ENCODE measurements at places on chromosomes 12 and 14. TPM values are rescaled to one million over a fixed set of nuclear protein-coding genes. Genes with fewer than 3 reads are reported as not detected.

DNA sequence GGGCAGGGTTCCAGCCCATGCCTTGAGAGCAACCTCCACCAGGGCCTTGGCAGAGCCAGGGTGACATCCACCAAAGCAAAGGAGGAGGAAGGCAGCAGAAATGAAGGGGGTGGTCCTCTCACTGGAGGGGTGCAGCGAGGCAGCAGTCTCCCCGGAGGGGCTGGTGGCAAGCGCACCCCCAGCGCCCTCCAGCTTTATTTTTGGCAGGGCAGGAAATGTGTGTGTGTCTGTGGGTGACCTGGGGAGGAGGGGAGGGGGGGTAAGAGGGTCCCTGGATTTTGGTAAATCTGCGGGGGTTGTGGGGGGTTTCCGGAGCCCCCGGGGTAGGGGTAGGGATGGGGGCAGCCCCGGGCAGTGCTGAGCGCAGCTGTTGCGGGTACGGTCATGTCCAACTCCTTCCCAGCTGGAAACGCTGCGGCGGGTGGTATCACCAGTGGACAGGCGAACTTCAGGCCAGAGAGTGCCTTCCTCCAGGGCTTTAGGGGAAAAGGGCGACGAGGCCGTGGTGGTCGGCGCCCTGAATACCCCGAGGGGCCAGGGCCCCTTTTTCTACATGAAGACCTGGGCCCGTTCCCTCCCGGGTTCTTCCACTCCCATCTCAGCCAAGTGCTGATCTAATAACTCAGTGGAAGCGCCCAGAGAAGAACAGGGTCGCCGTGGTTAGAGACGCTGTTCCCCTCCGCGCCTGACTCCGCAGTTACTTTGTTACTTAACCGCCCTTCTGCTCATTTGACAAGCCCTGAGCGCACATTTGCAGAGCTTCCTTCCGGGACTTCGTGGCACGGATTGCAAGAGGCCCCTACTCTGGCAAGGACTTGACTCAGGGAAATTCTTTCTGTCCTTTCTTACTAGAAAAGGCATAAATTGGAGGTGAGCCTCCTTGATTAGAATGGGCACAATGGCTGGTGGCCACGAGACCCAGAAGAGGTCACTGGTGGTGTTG lies 55.2 kb downstream of the FOS start:
- no peak for DNase-seq

Gene ORMDL2
- 28.6 TPM for total RNA-seq

GRCh38 chr14:94485944-94486841 lies 10.2 kb upstream of the SERPINA9 start:
- peak; percentile 48 for DNase-seq

- no peak for DNase-seq
Observed at GRCh38 chr14:91363776-91364523, 53.7 kb downstream of the CCDC88C start.

Gene KCNMB4
- 0.84 TPM for total RNA-seq

Gene DPY19L2
- not detected for total RNA-seq

- DNase-seq, result no peak
Observed at GRCh38 chr12:28620281-28620680, 430.0 kb downstream of the CCDC91 start.

DNA sequence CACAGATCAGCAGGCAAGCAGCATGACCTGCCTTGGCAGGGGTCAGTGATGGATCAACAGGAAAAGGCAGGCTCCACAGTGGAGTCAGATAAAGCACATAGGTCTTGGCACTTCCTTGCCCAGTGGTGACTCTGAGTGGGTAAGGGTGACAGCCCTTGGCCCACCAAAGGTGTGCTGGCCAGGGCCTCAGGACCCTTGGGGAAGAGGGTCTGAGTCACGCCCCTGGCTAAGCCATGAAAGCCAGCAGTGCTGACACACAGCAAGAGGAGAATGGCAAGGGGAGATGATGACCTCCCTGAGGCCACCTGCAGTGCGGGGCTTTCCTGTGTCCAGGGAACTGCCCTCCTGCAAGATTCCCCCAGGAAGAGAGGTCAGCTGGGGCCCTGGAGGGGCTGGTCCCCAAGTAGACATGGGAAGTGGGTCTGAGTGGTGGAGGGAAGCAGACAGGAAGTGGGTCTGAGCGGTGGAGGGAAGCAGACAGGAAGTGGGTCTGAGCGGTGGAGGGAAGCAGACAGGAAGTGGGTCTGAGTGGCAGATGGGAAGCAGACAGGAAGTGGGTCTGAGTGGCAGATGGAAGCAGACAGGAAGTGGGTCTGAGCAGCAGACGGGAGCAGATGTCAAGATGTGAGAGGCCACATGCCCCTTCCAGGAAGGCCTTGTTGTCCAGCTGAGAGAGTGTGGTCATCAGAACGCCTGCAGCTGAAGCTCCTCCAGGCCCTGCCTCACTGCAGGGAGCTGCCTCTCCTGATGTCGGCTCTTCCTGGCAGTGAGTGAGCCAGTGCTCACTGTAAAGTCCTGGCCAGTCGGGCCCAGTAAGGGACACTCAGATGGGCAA lies 34.8 kb downstream of the DIO3 start:
- no peak for DNase-seq

- DNase-seq, result no peak
Observed at GRCh38 chr12:104677441-104678089, 220.8 kb downstream of the CHST11 start.

Gene AREL1
- 18.4 TPM for total RNA-seq

DNA sequence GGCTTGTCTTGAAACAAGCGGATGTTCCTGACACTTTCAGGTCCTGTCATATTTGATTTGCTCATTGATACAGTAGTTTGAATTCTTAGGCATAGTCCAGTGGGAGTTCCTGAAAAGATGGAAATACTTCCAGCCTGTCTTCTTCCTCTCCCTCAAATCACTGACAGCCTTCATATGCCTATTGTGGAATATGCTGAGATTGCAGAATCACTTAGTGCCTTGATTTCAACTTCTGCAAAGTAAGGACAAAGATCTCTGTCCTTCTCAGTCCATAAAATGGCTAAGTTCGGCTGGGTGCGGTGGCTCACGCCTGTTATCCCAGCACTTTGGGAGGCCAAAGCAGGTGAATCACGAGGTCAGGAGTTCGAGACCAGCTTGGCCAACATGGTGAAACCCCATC lies 6.7 kb upstream of the PYGL start:
- no peak for DNase-seq

DNA sequence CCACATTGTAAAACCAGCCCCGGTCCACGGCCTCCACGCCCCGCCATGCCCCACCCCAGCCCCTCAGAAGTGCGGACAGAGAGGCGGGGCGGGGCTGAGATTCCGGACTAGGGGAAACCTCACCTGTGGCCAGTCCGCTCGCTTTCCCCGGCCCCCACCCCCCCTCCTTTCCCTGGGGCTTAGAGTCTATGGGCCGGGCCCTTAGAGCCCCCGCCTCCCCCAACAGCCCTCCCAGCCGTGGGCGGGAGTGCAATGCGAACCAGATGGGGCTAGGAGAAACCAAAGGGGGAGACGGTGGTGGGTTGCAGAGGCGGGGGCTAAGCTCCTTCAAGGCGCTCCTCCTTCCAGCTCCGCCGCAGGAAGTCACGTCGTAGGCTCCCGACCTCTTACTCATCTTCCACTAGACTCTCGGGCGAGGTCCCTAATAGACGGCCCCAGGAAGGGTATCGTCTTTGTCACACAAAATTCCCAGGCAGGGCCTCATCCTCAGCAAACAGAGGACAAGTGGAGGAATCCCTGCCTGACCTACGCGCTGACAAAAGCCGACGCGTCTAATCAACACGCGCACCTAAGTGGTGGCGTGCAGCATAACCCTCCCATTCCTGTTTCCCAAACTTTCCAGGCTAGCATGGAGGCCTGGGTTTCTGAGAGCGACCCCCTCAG lies 1.1 kb upstream of the NAB2 start:
- DNase-seq, result peak; percentile 60

DNA sequence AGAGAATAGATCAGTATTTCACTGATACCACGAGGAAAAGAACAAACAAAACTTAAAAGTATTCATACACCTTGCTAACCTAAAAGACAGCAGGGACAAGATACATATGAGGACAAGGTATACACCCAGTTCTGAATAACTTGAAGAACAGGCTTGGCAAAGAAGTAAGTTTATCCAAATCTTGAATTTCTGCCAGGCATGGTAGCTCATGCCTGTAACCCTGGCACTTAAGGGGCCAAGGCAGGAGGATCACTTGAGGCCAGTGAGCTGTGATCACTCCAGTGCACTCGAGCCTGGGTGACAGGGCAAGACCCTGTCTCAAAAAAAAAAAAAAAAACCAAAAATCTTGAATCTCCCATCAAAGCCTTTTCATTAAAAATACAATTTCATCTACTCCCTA lies 25.0 kb downstream of the EIF2S1 start:
- no peak for DNase-seq

DNA sequence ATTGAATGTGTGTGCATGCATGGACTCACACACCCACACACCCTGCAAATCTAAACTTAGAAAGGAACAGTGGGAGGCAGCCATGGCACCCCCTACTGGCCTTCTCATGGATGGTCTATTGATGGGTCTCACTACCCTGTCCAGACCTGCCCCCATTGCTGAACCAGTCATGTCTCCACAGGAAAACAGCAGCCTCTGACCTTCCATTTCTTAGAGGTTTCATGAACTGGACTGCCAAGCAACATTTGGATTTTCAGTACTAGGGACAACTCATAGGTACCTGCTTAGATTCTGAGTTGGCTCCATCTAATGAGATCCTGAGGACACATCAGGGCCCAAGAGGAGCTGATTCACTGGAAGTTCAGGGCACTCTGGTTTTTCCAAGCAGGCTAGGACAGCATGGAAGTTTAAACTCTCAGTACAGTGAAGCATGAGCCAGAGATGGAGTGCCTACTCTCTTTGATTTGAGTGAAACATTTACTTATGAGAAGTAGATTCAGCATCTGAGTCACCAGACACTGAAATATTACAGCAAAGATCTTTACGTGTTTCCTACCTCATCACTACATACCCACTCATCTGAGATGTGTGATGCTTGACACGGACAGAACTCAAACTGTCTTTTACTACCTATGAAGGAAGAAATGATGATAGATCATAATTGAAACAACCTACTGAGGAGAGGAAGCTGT lies 98.9 kb upstream of the PLEKHG7 start:
- DNase-seq, result no peak

GRCh38 chr12:89236748-89237383 lies 115.4 kb downstream of the DUSP6 start:
- DNase-seq, result no peak

Gene KRT83
- not detected for total RNA-seq

GRCh38 chr12:88144037-88144436 lies 1.9 kb downstream of the TMTC3 start:
- no peak for DNase-seq
